ENCODE measurements at places on chromosomes 11 and 22.

- no peak for DNase-seq
Observed at GRCh38 chr11:73466643-73467042, 90.4 kb downstream of the RELT start.

DNA sequence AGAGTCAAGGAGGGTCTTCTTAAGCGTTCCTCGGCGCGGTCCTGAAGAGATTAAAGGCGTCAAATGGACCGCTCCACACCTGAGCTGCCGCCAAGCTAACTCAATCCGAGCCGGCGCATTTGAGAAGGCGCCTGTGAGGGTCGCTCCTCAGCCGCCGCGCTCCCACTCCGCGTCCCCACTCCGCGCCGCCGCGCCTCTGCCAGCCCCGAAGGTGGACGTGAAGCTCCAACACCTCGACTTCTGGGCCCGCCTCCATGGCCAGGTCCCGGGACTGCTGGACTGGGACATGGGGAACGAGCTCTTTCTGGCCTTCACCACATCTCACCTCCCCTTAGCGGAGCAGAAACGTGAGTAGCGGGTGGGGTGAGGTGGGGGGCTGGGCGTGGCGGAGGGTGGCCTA is at the start of gene FOXR1:
TSS of gene FOXR1 (plus strand) at position 116 of the 400 bp plus-strand sequence. CDS start at position 287, 171 bp downstream.
- DNase-seq: no peak

- DNase-seq: peak; percentile 19
Observed at GRCh38 chr11:70158201-70158600, 44.9 kb upstream of the FADD start.

DNA sequence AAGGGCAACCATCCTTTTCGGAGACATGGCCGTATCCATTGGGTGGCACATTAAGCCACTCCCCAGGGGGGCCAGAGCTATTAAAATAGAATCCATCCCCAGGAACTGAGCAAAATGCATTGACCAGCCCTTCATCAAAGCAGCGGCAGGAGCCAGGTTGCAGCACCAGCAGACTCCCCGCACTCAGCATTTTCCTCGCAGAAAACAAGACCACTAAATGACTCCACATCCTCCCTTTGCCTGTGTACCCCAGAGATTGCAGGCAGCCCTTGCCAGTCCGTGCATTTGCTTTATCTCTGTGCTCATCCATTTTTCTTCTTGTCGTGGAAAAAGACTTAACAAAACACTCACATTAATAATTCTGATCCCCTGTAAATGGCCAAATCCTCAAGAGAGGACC is 144.4 kb upstream of the LARGE1 start:
- no peak for DNase-seq

All from SHP77 treated with DMSO at 0.1 percent for 48 hours (cell line).